M059J (cell line): ENCODE measurements at places on chromosomes 3 and 15. TPM values are rescaled to one million over a fixed set of nuclear protein-coding genes. Genes with fewer than 3 reads are reported as not detected.

The CPLX3 gene
- not detected in 2 replicates for total RNA-seq

The GOLGA8T gene
- not detected in 2 replicates for total RNA-seq

The SORD gene
- total RNA-seq = 11.1 and 22.0 TPM in 2 replicates

The SPINK8 gene
- not detected in 2 replicates for total RNA-seq

The FES gene
- total RNA-seq = not detected in 2 replicates

The DCLK3 gene
- total RNA-seq = not detected in 2 replicates

The KBTBD8 gene
- 1.0 and 2.9 TPM in 2 replicates for total RNA-seq

The FETUB gene
- total RNA-seq = not detected in 2 replicates

The CYP1A1 gene
- 1.4 and 3.3 TPM in 2 replicates for total RNA-seq

- no peak for DNase-seq
Measured at GRCh38 chr15:56971571-56971970, 53.1 kb downstream of the TCF12 start.

- DNase-seq = no peak
Measured at GRCh38 chr3:16994854-16995525, 110.2 kb downstream of the PLCL2 start.

- no peak for DNase-seq
Measured at GRCh38 chr3:79976466-79976865, 208.7 kb upstream of the ROBO1 start.

DNA sequence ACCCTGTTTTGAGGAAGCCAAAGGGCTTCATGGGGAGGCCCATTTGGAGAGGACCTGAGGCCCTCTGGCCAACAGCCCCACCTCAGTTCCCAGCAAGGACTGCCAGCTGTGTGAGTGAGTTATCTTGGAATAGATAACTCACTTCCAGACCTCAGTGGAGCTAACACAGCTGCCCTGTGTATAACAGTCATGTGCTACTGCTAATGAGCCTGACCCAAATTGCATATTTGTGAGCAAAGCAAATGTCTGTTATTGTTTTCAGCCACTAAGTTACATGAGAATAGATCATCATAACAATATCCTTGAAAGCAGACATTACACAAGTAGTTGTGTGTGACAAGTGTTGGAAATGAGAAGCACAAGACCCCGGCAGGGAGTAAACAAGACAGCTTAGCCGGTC, 355.8 kb downstream of the MCTP2 start:
- no peak for DNase-seq

DNA sequence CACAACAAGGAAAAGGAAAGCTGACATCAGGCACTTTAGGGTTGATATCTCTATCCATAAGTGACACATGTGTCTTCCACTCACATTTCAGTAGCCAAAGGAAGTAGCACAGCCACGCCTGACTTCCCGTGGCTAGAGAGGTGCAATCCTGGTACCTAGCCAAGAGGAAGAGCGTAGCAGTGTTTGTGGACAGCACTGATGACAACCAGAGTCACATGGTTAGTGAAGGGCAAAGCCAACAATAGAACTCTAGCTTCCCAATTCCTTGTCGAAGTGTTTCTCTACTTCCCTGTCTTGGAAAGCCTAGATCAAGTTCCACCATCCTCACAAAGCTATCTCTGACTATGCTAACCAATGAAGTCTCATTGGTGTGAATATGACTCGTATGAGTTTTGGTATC, 189.2 kb downstream of the RSL24D1 start:
- no peak for DNase-seq

DNA sequence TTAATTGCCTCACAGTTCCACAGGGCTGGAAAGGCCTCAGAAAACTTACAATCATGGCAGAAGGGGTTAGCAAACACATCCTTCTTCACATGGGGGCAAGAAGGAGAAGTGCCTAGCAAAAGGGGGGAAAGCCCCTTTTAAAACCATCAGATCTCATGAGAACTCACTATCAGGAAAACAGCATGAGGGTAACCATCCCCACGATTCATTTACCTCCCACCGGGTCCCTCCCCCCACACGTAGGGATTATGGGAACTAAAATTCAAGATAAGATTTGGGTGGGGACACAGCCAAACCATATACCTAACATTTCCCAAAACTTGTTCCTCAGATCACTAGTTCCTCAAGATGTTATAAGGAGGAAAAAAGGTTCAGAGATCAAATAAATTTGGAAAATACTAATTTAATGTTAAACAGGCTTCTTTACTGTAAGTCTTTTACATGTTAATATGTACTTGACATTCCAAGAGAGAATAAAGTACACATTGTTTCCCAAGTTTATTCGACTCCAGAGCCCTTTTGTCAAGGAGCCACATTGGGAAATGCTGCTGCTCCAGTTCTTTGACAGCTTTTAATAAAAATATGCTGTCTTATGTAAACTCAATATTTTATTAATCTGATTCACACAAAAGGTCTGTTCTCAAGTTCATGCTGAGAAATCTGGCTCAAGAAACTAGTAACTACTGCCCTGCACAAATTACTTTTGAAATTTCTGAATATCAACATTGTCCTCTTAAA, 17.8 kb downstream of the HERC1 start:
- no peak for DNase-seq

DNA sequence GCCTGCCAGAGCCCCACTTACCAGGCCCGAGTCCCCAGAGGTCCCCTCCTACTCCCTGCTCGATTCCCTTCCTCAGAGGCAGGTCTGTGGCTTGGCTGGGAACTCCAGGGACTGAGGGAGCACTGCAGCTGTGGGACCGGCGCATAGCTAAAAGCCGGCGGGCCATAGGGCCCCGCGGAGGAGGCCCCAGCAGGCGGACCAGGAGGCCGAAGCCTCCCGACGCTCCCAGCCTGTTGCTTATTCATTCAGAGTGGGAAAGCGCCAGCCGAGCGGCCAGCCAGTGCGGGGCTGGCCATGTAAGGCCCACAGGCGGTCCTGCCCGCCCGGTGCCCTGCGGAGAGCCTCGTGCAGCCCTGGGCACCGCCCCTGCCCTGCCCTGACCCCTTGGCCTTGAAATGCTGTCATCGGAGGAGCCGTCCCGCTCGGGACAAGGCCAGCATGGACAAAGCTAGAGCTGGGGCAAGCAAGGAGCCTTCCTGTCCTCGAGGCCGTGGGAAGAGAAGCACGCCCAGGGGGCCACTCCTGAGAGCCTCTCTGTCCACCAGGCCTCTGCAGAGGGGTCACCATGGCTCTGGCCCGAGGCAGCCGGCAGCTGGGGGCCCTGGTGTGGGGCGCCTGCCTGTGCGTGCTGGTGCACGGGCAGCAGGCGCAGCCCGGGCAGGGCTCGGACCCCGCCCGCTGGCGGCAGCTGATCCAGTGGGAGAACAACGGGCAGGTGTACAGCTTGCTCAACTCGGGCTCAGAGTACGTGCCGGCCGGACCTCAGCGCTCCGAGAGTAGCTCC, at the start of gene LOXL1:
Gene LOXL1, plus strand, starts transcription at position 244 of the 784 bp plus-strand sequence. Its CDS starts 322 bp downstream, at position 566.
- peak; percentile 87 for DNase-seq

DNA sequence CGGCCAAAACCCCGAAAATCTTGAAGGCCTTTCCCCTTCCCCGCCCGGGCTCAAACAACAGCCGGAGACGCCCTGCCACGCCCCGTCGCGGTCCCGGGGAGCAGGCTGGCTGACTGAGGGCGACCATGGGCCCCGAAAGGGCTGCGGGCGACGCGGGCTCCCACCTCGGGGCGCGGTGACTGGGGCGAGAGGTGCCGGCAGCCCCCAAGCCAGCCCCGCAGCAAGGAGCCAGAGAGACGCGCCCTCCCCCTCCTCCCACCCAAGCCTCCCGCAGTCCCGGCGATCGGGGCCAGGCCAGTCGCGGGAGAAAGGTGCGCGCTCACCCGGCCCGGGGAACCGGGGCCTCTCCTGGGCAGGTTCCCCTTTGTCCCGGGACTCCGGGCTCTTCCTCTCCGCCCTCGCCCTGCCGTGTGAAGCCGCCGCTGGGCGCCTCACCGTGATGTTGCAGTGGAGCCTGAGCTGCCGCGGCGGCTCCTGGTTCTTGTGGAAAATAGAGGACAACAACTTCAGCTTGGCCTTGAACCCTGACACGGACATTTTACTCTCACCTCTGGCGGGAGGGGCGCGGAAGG, 30.6 kb upstream of the ZSCAN2 start:
- peak; percentile 36 for DNase-seq

- no peak for DNase-seq
Measured at GRCh38 chr15:44159492-44159891, 35.6 kb downstream of the FRMD5 start.

GRCh38 chr3:159829539-159830227, 159.0 kb upstream of the IL12A start:
- peak; percentile 78 for DNase-seq

- no peak for DNase-seq
Measured at GRCh38 chr3:38996193-38996592, 55.6 kb downstream of the SCN11A start.

- no peak for DNase-seq
Measured at GRCh38 chr3:147956615-147957014, 547.5 kb downstream of the ZIC1 start.

DNA sequence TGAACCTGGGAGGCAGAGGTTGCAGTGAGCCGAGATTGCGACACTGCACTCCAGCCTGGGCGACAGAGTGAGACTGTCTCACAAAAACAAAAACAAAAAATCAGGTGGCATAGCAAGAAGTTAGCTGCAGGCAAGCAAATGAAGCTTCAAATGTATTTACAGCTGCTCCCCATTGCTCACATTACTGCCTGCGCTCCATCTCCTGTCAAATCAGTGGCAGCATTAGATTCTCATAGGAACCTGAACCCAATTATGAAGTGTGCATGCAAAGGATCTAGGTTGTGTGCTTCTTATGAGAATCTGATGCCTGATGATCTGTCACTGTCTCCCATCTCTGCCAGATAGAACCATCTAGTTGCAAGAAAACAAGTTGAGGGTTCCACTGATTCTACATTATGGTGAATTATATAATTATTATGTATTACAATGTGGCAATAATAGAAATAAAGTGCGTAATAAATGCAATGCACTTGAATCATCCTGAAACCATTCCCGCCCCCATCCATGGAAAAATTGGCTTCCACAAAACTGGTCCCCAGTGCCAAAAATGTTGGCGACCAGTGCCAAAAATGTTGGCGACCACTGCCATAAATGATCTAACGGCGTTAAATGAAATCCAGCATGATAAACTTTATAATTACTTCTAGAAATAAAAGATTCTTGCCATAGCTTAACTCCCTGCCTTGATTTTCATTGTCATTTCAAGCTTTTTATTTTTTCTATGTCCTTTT, 616.7 kb upstream of the NAALADL2 start:
- DNase-seq = no peak

GRCh38 chr3:124812291-124813265, 74.6 kb downstream of the ITGB5 start:
- DNase-seq = peak; percentile 99

GRCh38 chr15:90000186-90001001, 730 bp upstream of the ZNF710 start:
- peak; percentile 11 for DNase-seq

GRCh38 chr3:141127344-141128125, 76.4 kb downstream of the SPSB4 start:
- no peak for DNase-seq

DNA sequence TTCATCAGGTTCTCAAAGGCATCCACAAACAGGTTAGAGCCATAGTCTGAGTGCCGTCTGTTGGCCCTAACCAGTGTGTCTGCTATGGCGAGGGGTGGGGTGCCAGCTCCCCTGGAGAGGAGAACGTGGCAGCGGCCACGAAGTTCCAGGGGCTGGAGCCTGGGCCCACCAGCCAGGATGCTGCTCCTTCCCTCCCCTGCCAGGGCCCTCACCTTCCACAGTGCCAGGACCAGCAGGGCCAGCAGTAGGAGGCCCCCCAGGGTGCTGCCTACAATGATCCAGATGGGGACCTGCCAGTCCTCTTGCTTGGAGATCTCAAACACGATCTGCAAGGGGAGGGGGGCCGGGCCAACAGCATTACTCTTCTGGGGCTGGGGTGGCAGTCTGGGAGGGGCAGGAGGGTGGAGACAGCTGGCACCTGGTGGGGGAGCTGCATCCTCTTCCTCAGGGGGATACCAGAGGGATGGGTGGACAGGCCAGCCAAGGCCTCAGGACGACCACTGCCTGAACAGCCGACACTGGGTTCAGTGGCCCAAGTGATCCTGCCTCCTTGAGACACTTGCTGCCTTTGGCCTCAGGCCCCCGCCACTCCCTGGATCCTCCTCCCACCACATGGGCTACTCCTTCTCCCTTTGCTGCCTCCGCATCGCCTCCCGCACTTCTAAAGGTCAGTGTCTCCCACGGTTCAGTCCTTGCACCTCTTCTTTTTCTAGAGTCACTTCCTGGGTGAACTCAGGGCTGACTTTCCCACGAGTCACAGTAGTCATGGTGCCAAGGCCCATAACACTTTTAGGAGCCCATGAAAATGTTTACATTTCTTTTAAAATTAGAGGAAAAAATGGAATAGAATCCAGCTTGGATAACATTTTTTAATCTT, 26.3 kb downstream of the FEM1B start:
- peak; percentile 50 for DNase-seq

GRCh38 chr3:185282696-185283373, 29.0 kb upstream of the EHHADH start:
- peak; percentile 97 for DNase-seq

DNA sequence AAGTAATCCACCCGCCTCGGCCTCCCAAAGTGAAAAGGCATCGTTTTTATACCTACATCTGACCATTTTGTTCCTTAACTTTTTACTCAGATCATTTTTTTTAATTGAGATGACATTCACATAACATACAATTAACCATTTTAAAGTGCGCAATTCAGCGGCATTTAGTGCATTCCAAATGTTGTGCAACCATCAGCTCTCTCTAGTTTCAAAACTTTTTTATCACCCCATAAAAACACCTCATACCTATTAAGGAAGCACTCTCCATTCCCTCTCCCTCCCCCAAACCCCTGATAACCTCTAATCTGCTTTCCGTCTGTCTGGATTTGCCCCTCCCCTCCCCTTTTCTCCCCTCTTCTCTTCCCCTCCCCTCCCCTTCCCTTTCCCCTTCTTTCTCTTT, 310.1 kb downstream of the UACA start:
- DNase-seq = no peak

DNA sequence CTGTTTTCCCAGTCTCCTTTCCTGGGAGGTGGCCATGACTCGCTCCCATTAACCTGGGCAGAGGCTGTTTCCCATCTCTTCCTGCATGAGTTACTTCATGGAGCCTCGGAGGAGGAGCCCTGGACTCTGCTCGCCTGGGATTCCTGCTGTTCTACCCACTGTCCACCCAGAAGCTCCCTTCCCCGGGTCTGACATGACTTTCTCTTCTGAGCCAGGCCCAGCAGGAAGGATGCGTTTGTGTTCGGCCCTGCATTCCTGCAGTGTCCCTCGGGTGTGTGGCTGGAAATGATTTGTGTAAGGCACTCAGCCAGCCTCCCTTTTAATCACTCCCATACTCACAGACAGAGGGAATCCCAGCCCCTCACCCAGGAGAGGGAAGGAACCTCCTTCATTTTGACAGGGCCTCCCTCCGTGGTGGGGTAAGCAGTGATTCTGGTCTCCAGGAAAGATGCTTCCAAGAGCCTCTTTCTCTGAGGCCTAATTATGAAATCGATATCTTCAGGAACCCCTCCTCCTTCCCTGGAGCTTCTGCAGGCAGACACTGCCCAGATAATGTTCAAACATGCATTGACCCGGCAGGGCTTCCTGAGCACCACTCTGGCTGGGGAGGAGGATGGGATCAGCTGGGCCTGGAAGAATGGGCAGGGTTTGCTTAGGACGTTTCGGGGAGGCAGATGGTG, 41.6 kb upstream of the DLG1 start:
- DNase-seq = peak; percentile 82

DNA sequence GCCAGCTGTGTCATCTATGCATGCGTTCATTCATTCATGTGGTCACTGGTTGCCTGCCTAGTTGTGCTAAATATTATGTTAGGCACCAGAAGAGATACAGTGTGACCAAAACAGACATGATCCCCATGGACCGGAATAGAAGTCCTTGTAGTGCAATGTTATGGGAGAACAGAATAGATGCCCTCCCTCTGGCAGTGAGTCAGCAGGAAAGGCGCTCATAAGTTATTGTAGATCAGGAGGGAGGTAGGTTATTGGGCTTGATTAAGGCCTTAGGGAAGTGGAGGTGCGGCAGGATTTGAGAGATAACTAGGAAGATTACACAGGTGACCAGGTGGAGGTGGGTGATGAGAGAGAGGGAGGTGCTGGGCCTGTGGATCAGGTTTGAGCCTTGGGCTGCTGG, 5.2 kb downstream of the MCTP2 start:
- peak; percentile 12 for DNase-seq
